ENCODE measurements at places on chromosomes 16 and 17.

DNA sequence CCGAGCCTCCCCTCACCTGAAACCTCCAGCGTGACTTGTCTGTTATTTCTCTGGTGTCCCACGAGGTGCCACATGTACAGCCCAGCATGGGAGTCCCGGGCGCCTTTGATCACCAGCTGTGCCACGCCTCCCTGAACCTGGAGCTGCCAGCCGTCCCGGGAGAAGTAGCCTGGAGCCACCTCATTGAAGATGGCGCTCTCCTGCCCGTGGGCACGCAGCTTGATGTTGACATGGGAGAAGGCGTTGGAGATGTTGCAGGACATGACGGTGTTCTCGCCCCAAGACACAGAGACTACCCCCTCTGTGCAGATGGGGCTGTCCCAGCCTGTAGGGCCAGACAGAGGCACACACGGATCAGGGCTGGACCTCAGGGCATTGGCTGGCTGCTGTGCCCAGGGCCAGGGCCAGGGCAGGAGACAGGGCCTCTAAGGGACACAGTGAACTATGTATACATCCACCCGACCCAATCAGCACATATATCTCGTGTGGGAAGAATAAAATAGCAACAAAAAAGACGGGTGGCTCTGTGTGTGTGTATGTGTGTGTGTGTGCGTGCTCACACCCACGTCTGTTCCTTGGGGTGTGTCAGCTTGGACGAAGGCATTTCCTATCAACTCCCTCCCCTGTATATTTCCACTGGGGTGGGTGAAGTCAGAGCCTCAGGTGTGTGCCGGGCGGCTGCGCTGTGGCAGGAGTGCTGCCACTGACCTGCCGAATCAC is 7.3 kb upstream of the CD7 start:
- no peak for DNase-seq

- DNase-seq, result no peak
Measured at GRCh38 chr17:49612726-49613125, 37.1 kb downstream of the NXPH3 start.

DNA sequence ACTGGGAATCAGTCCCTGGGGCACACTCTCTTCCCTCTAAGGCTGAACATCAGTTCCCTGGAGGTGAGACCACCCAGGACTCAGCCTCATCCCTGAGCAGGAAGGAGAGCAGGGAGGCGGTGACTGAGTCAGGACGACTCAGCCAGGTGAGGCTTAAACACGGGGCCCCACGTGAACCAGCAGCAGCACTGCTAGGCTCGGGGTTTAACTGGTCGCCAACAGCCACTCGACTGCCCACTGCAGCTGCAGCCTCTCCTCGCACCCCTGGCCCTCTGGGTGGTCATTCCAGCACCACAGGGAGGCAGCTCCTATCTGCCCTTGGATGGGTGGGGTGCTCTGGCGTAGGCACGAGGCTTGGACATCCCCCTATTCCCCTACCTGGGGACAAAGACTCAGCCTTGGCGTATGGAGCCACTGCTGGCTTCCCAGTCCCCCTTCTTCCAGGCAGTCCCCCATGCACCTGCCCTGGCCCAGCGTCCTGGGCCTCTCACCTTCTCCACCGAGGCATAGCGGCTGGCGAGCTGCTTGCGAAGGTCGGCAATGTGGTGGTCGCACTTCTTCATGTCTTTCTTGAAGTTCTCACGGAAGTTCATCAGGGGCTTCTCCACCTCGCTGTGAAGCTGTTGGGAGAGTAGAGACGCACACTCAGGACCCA is 21.2 kb upstream of the RCVRN start:
- no peak for DNase-seq

DNA sequence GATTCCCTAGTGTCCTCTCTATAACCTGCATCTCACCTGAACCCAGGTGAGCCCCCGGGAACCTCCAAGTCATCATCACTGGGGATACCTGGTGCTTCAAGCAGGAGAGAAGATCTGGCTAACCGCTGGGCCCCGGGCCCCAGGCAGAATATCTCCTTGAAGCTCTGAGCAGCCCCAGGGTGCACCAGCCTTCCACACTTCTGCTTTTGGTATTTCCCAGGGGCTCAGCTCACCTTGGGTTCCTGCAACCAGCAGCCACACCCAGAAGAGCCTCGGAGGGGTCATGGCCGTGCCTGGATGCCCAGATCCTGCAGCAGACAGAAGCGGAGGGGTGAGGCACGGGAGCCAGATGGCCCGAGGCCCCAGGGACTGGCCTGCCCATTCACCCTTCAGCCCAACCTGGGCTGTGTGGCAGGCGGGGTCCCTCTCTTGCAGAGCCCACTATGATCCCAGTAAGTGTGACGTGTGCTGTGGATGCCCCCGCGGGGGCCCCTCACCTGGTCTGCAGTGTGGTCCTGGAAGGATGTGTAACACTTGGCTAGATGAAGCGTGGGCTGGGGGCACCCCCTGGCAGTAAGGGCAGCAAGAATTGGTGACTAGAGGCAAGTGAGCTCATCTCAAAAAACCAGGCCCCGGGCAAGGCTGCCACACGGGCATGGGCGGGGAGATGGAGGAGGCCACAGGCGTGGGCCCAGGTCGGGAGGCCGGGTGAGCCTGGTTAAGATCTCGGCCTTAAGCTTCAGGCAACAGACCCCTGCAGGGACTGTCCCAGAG is 2.6 kb downstream of the LGALS3BP start:
- DNase-seq, result no peak

GRCh38 chr17:30207655-30208054 is 27.8 kb downstream of the SLC6A4 start:
- DNase-seq, result no peak

GRCh38 chr16:28873543-28874201 is 4.6 kb upstream of the ATP2A1 start:
- no peak for DNase-seq

DNA sequence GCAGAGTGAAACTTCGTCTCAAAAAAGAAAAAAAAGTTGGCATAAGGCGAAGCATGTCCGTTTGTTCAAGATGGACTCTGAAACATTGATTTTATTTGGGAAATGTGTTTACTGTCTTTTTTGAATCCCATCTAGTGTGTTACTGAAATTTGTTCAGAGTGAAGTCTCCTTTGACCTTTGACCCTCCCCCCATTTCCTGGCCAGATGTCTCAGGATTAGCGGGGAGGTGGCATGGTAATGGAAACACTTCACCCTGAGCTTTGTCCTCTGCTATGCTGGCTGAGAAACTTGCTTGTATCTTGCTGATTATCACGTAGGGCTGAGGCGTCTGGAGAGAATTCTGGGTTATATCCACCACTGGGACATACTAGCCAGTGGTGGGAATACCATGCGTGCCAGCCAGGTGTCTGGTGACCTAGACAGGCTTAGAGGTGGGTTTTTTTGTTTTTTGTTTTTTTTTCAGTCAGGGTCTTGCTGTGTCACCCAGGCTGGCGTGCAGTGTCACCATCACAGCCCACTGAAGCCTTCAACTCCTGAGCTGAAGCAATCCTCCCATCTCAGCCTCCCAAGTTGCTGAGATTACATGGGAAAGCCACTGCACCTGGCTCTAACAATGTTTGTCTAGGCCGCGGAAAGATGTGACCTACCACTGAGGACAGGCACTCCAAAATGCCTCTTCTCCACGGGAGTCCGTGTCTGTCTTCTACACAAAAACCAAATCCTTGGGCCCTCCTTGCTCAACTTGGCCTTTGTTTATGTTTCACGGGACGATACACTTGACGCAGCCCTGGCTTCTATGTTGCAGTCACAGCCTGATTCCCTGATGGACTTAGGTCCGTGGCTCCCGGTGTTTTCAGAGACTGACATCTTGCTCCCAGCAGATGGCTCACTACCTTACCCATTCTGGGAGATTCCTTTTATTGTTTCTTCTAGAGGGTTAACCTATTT is 6.6 kb upstream of the GALK1 start:
- no peak for DNase-seq

- DNase-seq, result no peak
Measured at GRCh38 chr17:47745037-47745380, 12.0 kb downstream of the TBX21 start.

DNA sequence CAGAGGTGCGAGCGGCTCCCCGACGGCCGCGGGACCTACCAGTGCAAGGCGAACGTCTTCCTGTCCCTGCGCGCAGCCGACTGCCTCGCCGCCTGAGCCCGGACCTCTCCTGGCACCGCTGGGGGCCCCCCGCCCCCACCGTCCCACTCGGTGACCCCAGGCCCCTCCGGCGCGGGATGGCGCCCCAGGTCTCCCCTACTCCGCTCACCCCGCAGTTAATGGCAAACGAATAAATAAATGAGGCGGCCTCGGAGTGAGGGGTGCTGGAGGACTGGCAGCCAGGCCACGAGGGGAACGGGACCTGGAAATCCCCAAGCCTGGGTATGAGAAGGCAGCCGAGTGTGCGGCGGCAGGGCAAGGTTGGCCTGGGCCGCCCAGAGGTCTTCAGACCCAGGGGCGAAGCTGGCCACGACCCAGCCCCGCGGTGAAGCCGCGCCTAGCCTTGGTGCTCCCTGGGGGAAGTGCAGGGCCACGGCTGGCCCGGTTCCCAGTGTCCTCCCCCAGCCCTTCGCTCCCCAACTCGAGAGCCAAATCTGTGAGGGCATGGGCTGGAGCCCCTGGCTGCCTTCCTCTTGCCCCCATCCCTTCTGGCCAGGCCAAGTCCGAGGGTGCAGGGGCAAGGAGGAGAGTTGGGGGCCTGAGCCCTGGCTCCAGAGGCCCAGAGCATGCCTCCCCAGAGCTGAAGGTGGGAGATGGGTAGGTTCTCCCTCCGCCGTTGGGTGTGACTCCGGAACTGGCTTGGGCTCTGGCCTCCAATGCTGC is 796 bp downstream of the NPB start:
- DNase-seq, result no peak

- no peak for DNase-seq
Measured at GRCh38 chr17:61442136-61442775, 10.0 kb upstream of the TBX4 start.

DNA sequence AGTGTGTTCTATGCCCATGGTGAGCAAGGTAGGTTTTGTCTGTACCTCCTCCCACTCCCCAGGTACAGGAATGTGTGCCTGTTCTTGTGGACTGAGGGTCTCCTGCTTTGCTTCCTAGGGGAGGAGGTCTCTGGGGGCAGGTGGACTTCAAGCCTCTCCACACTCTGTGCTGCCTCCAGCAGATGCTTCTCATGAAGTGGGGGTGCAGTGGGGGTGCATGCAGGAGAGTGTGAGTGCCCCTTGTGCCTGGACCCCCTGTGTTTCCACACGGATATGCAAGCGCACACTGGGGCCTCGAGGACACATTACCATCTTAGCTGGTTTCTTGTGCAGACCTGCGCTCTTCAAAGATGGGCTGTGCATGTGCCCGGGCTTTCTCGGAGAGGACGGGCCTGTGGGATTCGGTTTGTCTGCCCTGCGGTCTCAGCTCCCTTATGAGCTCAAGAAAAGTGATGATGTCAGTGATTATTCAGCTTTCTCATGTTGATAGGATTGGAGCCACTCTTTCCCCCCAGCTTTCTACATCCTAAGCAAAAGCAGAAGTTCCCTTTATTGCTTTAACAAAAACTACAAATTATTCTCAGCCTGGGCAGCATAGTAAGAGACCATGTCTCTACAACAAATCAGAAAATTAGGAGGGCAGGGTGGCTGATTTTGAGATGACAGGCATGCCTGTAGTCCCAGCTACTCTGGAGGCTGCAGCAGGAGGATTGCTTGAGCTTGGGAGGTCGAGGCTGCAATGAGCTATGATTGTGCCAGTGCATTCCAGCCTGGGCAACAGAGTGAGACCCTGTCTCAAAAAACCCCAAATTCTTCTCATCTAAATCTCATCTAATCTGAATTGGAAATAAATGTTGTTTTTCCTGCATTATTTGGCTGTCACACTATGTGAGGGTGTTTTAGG is 86.8 kb downstream of the RPTOR start:
- DNase-seq, result no peak

DNA sequence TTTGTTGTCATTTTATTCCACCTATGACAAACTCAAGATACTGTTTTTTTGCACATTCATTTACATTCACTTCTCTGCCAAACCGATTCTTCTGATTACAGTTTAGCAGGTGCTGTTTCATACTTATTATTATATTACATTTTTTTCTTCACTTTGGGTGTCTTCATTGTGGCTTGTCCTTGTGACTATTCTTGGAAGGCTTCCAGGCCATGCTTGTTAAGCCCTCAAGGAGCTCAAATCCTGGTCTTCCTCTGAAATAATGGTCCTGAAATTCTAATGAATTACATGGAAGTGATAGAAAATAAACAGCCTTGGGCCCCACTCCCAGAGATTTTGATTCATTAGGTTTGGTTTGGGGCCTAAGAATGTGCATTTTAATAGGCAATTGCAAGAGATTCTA is 1.4 kb downstream of the KRTAP2-4 start:
- no peak for DNase-seq

DNA sequence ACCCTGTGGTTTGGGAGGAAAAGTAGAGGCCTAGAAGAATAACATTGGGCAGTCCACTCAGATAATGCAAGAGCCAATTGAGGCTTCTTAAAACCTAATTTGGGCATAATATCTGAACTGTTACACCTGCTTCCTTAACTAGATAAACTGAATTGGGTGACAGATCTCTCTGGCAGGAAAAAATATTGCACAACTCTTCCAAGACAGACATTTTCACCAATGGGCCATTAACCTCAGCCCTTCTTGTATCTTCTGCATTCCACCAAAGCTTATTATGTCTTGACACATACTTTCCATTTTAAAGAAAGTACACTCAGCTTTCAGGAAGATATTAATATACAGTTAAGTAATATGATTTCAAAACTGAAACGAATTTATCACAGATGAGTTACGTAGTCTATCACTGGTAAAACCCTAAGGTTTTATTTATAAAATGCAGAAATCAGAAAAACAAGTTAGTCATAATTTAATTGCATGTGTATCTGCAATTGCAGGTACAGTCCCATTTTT is 79.9 kb upstream of the MON1B start:
- DNase-seq, result no peak

GRCh38 chr16:86758932-86759331 is 180.6 kb downstream of the FOXL1 start:
- no peak for DNase-seq

DNA sequence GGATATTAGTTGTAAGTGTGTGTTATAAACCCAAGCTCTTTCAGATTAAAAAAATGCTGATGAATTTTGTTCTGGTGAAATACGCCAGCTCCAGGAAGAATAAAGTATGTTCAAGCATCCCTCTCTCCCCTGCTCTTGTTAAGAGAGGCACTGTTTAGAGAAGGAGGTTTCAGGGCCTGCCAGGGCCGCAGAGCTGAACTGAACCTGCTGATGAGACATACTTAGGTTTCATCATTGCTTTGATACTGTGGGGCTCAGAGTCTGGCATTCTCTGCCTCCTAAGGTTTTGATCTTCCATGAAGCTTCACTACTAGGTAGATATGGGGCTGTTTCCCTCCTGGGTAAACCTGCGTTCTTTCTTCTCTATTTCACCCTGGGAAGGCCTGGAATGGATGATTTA is 175.3 kb upstream of the FAM20A start:
- no peak for DNase-seq

DNA sequence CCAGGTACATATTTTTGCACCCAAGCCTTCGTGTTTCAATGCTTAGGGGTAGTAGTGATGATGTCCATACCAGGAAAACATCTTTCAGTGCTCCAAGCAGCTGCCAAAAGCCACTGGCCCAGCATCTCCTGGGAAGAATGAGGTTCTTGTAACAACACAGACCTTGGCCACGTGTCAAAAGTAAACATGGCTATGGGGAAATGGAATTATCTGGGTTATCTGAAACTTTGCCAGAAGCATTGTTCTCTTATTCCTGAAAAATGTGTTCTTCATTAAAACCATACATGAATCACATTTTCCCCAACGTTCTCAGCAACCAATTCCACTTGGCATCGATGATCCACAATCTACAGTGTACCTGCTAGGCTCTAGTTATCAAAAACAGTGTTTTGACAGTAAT is 524.2 kb upstream of the EEF2KMT start:
- DNase-seq, result no peak

Measured in NCI-H2171 (cell line).